ENCODE measurements at places on chromosomes 7 and 10.
A peak's percentile ranks its signal among the peaks of the same experiment; 100 is the strongest.

DNA sequence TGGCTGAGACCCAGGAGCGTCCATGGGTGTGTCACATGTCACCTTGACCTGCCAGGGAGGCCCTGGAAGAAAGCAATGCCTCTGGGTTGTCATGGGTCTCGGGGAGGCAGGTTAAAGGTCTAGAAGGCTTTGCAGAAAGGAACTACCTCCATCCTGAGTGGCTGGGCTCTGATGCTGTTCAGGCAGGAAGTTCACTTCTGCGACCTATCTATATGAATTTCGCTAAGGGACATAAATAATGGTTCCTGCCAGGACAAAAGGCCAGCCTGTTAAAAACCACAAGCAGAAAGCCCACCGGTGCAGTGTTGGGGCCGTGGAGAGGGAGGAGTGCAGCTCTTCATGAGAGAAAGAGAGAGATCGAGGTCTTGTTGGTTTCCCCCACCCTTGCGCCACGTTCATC, 182.9 kb downstream of the PTPN20 start:
- DNase-seq: no peak

GRCh38 chr7:2477447-2478398, 1.5 kb upstream of the GRIFIN start:
- peak; percentile 81 for DNase-seq

- no peak for DNase-seq
These were observed 67.4 kb downstream of the PDGFA start for GRCh38 chr7:452226-452751.

GRCh38 chr10:12501324-12501723, 152.0 kb downstream of the CAMK1D start:
- DNase-seq: no peak

GRCh38 chr10:31158011-31158658, 126.5 kb upstream of the ZNF438 start:
- no peak for DNase-seq

DNA sequence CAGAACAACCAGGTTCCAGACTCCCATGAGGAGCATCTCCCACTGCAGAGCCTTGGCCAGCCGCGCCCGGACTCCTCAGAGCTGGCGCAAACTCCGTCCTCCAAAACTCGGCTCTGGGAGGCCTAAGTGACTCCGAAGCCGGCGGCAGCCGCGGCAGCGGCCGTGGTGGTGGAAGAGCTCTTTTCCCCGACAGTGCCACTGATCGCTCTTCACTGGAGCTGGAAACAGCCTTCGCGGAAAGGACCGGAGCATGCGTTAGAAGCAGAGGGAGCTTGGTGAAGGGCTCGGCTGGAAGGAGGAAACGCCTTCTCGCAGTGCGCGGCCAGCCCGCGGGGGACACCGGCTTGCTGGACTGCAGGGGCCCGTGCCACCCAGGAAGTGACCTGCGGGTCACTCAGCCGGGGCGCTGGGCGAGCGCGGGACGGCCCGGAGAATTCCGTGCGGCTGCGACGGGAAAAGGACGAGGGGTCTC, 5.0 kb upstream of the HOXA13 start:
- no peak for DNase-seq

DNA sequence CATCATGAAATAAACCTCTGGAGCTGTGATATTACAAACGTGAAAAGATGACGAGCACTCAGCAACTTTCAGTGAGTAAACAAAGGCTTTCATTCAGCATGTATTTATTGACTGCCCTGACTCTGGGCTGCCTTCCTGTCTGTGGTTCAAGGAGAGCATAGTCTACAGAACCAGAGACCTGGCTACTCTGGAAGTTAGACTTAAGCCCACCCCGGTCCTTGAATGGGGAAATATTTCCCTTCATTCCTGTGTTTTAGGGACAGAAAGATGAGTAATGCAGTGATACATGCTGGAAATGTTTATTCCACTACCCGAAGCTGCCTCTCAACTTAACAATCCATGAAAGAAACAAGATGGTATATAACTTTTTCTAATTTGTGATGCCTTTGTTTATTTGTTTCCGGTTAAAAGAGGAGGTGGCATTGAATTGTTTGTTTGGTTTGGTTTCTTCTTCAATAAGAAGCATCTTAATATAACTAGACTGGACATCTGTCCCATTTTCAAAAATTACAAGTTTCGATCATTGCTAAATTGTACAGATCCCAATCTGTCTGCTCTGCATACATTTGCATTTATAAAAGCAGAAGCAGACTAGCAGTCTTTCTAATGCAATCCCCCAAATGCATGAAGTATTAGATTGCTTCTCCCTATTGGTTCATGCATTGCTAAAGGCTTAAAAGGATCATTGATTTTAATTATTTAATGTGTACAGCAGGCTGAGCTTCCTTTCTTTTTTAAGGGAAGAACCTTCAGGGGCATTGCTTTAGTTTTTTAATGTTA, 57.7 kb downstream of the TRUB1 start:
- DNase-seq: no peak

DNA sequence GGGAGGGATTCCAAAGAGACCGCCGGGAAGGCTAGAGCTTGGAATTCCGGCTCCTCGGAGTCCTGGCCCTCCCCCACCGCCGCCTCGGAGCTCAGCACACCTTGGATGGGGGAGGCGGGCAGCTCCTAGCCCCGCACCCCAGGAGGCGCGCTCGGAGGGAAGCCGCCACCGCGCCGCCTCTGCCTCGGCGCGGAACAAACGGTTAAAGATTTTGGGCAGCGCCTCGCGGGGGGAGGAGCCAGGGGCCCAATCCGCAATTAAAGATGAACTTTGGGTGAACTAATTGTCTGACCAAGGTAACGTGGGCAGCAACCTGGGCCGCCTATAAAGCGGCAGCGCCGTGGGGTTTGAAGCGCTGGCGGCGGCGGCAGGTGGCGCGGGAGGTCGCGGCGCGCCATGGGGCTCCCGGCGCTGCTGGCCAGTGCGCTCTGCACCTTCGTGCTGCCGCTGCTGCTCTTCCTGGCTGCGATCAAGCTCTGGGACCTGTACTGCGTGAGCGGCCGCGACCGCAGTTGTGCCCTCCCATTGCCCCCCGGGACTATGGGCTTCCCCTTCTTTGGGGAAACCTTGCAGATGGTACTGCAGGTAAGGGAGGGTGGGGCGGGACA, at the start of gene CYP26A1:
TSS of gene CYP26A1 (plus strand) at position 355 of the 608 bp plus-strand sequence. CDS start at position 397, 42 bp downstream.
- DNase-seq: no peak

DNA sequence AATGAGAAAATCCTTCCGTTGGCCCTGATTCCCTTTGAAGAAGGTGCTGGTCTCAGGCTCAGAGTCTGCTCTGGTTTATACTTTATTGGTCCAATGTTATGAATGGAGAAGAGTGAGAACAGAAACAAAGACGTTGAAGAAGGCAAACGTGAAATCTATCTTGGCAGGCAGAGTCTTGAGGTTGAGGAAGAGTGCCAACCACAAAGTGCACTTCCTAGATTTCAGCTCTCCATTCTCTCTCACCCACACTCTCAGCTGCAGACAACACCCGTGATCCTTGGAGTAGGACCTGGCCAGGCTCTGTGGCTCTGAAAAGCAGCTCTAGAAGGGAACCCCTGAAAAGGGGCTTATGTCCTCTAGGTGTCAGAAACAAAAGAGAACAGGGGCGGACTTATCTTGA, 128.9 kb upstream of the PLXNA4 start:
- no peak for DNase-seq

GRCh38 chr7:143885951-143886350, 16.0 kb downstream of the TCAF1 start:
- DNase-seq: no peak

DNA sequence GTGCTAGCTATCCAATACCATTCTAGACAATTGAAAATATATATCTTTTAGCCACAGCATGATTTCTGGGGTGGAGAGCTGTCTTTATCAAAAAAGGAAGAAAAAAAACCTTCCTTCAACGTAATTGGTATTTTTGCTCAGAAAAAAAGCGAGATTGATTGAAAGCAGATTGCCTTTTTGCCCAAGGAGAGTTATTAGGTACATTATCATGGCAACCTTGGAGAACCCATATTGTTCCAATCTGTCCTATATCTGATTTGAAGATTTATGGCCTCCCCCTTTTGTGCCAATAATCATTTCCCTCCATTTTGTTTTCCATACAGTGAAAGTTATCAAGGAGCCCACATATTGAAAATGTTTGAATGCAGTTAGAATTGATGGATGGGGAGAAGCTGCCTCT, 544.5 kb downstream of the KCNMA1 start:
- no peak for DNase-seq

- DNase-seq: no peak
These were observed 93.8 kb upstream of the SMNDC1 start for GRCh38 chr10:110398419-110399105.

DNA sequence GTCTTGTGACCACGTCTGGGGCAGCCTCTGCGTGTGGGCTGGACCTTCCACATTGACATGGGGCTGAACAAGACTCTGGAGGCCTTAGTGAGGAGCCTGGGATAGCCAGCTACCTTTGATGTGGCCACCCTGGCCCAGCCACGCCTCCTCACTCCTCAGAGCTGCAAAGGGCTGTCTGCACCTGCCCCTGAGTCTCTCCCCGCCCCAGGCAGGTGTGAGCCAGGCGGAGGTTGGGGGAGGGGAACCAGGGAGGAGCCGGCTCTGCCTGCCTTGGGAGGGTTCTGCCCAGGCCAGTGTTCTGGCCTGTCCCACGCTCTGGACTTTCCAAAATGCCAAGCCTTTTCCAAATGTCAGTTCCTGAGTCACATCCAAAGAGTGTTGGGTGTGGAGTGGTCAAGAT, 72.2 kb downstream of the GTF2IRD1 start:
- no peak for DNase-seq

DNA sequence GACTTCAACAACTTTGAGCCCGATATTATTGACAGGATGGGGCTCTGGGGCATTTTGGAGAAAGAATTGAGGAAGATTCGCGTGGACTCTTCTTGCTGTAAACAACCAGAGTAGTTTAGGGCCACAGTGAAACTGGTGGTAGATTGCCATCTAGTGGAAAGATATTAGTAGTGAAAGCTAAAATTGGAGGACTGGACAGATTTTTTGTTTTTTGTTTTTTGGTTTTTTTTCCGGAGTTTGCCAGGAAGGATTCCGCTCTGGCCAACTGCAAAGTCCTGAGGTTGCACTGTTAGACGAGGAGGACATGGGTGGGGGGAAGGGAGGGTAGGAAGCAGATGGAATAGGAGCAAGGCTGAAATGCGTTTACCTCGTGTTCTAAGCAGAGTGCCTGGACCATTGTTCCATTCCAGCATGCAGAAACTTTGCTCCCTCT, 11.7 kb downstream of the NOBOX start:
- DNase-seq: peak; percentile 21

- DNase-seq: no peak
These were observed 75.1 kb downstream of the MAD1L1 start for GRCh38 chr7:2157473-2158279.

GRCh38 chr7:83798489-83798888, 149.6 kb upstream of the SEMA3E start:
- no peak for DNase-seq

DNA sequence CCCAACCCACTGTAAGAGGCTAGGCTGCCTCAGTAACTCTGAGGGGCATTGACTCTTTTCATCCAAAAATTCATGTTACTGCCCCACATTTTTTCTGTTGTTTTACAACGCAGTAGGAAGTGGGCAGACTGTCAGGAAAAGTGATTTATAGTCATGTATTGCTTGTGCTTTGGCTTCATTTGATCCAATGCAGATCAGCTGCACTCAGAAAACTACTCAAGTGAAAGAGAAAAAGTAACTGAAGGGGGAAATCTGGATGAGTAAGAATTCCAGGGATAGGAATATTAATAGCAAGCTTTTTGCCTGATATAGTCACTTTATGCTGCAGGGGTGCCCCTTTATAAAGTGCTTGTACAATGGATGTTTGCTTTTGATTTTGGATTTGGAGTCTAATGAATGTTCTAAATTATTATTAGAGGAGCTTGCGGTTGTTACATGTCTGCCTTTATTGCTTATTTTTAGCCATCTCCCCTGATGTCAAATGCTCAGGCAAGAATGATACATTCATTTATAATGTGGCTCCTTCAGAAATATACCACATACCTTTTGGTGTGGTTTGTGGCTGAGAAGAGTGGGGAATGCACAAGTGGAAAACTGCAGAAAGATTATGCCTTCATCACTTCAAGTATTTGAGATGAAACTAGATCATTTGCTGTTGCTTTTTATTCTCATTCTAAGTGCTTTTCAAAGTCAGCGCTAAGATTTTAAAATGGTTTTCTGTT, 86.1 kb downstream of the EGFR start:
- DNase-seq: no peak

DNA sequence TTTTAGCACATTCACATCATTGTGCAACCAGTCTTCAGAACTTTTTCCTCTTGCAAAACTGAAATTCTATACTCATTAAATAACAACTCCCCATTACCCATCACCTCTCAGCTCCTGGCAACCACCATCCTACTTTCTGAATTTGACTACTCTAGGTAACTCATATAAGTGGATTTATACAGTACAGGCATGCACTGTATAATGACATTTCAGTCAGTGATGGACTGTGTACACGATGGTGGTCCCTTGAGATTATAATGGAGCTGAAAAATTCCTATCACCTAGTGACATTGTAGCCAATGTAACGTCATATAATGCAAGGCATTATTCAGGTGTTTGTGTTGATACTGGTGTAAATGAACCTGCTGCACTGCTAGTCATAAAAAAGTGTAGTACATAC, 60.1 kb downstream of the BTRC start:
- DNase-seq: no peak

- no peak for DNase-seq
These were observed 968 bp upstream of the INMT start for GRCh38 chr7:30750683-30751650.

GRCh38 chr7:36600314-36600682, 124.0 kb downstream of the AOAH start:
- no peak for DNase-seq

DNA sequence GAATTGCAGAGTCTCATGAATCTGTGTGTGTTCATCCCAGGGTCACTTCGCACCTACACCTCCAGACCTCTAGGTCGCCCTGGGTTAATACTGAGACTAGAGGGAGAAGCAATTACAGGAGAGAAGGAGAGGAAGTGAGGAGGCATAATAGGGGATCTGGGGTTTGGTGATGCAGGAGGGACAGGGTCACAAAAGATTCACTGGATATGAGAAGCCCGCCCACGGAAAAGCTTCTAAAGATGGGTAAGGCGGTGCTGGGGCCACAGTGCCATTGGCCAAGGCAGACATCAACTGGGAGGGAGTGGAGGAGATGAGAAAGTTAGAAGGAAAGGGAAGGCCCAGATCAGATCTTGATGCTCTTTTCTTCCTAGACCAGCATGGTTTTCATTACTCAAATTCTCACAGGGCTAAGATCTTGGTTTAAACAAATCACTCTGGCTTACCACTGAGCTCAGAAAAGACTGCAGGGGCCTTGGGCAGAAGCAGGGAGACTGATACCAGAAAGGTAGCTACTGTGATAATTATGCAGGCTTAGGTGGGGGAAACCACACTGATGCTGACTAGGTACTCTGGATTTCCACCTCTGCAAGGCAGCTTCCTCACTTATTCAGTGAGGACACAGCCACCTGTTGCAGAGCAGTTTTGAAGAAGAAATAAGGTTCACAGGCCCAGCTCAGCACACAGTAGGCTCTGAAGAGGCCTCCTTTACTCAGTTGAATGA, 17.4 kb upstream of the ZNF273 start:
- no peak for DNase-seq

- DNase-seq: peak; percentile 50
These were observed 42.6 kb upstream of the CC2D2B start for GRCh38 chr10:95864906-95865813.

Measured in stimulated activated naive CD8-positive, alpha-beta T cell treated with anti-CD3 and anti-CD28 coated beads, Interleukin-15, amount 100 ng/mL, for 72 hours (primary cell).